Left renal cortex interstitium (tissue), 4 donors: ENCODE measurements at places on chromosomes 11 and 22.

GRCh38 chr11:72758690-72759389, 6.6 kb upstream of the ARAP1 start:
- DNase-seq, result no peak

DNA sequence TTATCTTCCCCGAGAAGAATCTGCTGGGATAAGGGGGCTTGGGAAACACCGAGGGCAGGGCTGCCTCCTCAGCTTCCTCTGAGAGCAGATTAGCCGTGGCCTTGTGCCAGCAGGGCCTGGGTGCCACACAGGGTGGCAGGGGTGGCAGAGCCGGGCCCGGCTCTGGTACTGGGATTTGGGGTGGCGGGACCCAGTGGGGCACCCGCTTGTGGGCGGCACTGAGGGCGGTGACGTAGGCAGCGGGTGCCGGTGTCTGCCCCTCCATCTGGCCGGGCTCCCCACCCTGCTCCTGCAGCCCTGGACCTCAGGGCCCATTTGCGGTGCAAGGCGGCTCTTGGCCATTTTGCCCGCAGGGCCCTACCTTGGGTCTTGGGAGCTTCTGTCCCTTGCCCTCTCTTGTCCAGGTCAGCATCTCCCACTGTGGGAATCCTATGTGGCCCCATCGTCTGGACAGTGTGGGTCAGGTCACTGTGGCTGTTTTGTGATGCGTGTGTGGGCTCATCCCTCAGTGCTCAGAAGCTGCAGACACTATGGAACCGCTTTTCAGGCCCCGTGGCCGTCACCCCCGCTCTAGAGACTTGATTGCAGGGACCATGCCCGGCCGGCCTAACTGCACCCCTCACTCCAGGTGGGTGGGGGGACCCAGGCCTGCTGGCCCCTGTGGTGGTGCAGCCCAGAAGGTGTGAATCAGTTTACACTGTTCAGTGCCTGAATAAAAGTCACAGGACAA, 29.7 kb upstream of the KRTAP5-6 start:
- no peak for DNase-seq

GRCh38 chr22:46379066-46379930, 43.8 kb downstream of the TRMU start:
- DNase-seq, result no peak

- DNase-seq, result no peak
Observed at GRCh38 chr11:20600020-20600346, 575 bp downstream of the SLC6A5 start.
